SK-N-SH treated with all-trans-retinoic acid at 6 μM for 48 hours (cell line): ENCODE measurements at places on chromosomes 1 and 21.
A peak's percentile ranks its signal among the peaks of the same experiment; 100 is the strongest.

- ATAC-seq, result peak; percentile 60
Observed at GRCh38 chr1:27525296-27526272, 35.6 kb upstream of the WASF2 start.

- no peak for ATAC-seq
Observed at GRCh38 chr1:109894823-109895719, 15.6 kb upstream of the CSF1 start.

GRCh38 chr1:172622541-172622940 is 36.4 kb upstream of the FASLG start:
- no peak for ATAC-seq

GRCh38 chr1:2894381-2895041 is 93.0 kb upstream of the TTC34 start:
- no peak for ATAC-seq

- ATAC-seq, result no peak
Observed at GRCh38 chr1:15667362-15667761, 16.8 kb upstream of the PLEKHM2 start.

DNA sequence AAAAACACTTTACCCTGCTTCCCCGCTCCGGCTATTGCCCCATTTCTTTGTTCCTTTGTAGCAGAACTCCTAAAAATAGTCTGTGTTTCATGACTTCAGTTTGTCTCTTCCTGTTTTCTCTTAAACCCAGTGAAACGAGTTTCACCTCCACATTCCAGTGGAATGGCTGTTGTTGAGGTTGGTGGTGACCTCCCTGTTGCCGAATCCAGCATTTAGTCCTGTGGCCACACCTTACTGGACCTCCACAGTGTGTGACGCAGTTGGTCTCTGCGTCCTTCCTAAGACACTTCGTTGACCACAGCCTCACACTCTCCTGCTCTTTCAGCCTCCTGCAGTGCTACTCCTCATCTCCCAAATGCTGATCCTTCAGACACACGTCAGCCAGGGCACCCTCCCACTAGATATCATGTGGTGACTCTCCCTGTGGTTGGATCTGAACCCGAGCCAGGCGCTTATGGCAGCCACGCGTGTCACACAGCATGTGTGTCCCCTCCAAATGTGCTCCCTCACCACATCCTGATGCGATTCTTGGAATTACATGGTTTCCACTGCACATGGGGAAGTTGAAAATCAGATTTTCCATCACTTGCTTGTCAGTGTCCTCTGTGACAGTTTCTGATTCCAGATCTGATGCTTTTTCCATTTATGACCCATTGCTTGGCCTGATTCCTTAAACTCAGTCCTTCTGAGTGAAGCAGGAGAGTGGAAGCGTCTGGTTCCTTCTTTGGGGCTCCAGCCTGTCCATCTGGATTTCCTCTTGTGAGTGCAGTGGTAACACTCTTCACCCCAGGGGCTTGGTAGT is 99.1 kb upstream of the ARTN start:
- ATAC-seq, result peak; percentile 34; the same call in 2 of the 3 replicates

DNA sequence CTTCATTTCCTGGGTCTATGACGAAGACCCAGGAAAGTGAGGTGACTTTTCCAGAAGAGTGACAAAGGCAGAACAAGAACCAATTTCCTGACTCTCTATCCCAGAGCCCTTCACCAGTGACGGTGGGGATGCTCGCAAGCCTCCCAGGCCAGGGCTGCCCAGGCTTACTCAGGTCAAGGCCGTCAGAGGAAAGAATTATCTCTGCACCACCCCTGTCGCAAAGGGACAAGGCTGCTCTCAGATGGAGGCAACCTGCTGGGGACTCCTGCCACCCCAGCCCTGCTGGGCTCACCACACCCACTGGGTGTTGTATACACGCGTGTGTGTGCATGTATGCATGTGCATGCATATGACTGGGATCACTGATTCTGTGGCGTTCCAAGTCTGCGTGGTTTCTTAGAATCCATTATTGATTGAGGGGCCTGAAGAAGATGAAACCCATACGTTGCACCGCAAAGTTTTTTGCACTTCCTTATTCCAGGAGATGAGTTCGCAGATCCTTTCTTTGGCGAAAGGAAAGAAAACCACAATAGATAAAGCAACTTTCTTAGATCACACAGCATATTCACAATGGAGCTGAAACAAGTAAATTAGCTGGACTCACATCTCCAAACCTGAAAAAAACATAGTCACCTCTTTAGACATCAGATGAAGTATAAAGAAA is 255.8 kb downstream of the RHOU start:
- ATAC-seq, result no peak

- ATAC-seq, result no peak
Observed at GRCh38 chr1:89939059-89939570, 55.8 kb upstream of the ZNF326 start.

- no peak for ATAC-seq
Observed at GRCh38 chr1:157806431-157807149, 13.3 kb downstream of the FCRL1 start.

GRCh38 chr1:237033061-237033460 is 8.9 kb upstream of the RYR2 start:
- no peak for ATAC-seq

- ATAC-seq, result no peak
Observed at GRCh38 chr1:203990118-203990517, 82.8 kb upstream of the SOX13 start.

- peak; percentile 90 for ATAC-seq
Observed at GRCh38 chr1:238955934-238956333, 430.4 kb upstream of the CHRM3 start.

DNA sequence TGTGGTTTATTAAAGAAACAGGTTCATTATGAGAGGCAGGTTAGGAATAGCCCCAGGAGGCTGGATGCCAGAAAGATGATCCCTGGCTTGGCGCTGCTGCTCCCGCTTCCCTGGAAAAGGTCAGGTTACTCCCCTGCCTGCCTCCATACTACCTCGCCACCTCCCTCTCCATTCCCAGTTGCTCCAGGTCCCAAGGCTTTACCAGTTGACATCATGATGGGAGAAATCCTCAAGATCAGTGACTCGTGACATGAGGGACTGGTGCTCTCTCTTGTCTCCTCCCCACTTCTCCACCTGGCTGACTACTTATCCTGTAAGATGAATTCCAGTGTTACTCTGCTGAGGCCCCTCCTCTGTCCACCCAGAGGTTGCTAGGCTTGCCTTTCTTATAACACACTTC is 19.7 kb downstream of the VASH2 start:
- no peak for ATAC-seq

- ATAC-seq, result no peak
Observed at GRCh38 chr1:89630048-89630447, 2.9 kb upstream of the LRRC8C start.

- ATAC-seq, result no peak
Observed at GRCh38 chr1:44803312-44804095, 3.3 kb downstream of the PLK3 start.
